Spinal cord (tissue), 10 donors: ENCODE measurements at places on chromosomes 5 and 9. TPM values are rescaled to one million over a fixed set of nuclear protein-coding genes. Genes with fewer than 3 reads are reported as not detected.

Gene CARTPT
- 20.2 TPM for polyA plus RNA-seq

Gene IL5
- 0.86 TPM for polyA plus RNA-seq

Gene SPINK4
- polyA plus RNA-seq: not detected

Gene UGT3A2
- polyA plus RNA-seq: 0.55 TPM

Gene C9orf50
- polyA plus RNA-seq: 0.60 TPM

Gene TMEM232
- 11.3 TPM for polyA plus RNA-seq

Gene OBP2A
- not detected for polyA plus RNA-seq

Gene LHX2
- polyA plus RNA-seq: 1.00 TPM

Gene FGF10
- 3.0 TPM for polyA plus RNA-seq

Gene SLC1A3
- 473 TPM for polyA plus RNA-seq

Gene GPR21
- 1.2 TPM for polyA plus RNA-seq

Gene FAM169A
- polyA plus RNA-seq: 20.1 TPM

Gene AGXT2
- polyA plus RNA-seq: not detected

Gene DCP2
- polyA plus RNA-seq: 17.8 TPM

Gene MYO10
- 49.1 TPM for polyA plus RNA-seq

Gene STPG3
- polyA plus RNA-seq: 0.68 TPM

GRCh38 chr5:96743065-96743768, 64.5 kb downstream of the ERAP1 start:
- peaks cover 10% of the 10 kb centered on the region for H3K36me3 ChIP-seq
- no peak for DNase-seq
- H3K27me3 ChIP-seq: no peaks in the 10 kb centered on the region
- H3K27ac ChIP-seq: no peak overlapping the region
- H3K4me1 ChIP-seq: no peaks in the 10 kb centered on the region
- no peak overlapping the region for H3K4me3 ChIP-seq

- H3K36me3 ChIP-seq: no peaks in the 10 kb centered on the region
- DNase-seq: no peak
- no peaks in the 10 kb centered on the region for H3K27me3 ChIP-seq
- no peak overlapping the region for H3K4me3 ChIP-seq
- H3K4me1 ChIP-seq: peaks cover 3% of the 10 kb centered on the region
These were observed 14.2 kb upstream of the SERINC5 start for GRCh38 chr5:80269991-80270438.

DNA sequence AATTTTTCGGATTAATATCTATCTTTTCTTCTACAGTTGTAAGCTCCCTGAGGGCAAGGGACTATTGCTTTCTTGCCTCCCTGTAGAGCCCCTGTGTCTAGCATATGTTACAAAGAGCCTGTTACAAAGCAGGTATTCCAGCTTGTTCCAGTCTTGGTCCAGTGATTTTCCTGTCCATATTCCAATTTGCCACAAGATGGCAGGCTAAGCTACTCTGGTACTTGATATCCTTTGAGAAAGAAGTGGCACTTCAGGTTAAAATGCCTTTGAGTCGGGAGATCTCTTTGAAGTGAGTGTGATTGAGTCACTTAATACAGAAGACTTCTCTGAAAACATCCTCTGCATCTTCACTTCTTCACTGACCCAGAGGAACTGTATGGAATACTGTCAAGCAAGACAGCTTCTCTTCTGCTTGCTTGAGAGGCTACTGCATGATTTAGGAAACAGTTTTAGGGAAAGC, 24.5 kb downstream of the CAVIN4 start:
- no peak overlapping the region for H3K4me3 ChIP-seq
- peaks cover 12% of the 10 kb centered on the region for H3K4me1 ChIP-seq
- peak; percentile 58 for DNase-seq
- no peak overlapping the region for H3K27ac ChIP-seq
- no peaks in the 10 kb centered on the region for H3K27me3 ChIP-seq

GRCh38 chr9:121294151-121294743, 26.3 kb downstream of the GSN start:
- H3K27me3 ChIP-seq: peaks cover 2% of the 10 kb centered on the region
- peaks cover 52% of the 10 kb centered on the region for H3K4me1 ChIP-seq
- H3K27ac ChIP-seq: peak overlapping the region; percentile 69

DNA sequence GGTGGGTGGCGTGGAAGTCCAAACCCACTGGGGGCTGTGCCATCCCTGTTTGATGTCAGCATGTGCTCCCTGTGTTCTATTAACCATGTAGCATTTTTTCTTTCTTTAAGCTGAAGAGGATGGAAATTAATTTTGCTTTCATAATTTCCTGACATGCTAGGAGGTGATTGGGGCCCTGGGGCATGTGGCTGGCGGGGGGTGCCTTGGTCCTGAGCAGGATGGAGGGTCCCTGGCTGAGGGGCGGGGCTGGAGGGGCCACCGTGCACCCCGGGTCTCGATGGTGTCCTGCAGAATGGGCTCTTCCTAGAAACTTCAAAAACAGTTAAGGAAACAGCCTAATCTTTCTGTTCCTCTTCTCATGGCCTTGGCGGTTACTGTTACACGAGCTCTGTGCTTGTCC, 69.3 kb upstream of the IRX4 start:
- no peaks in the 10 kb centered on the region for H3K4me1 ChIP-seq
- H3K27me3 ChIP-seq: peaks cover 4% of the 10 kb centered on the region
- DNase-seq: no peak

- no peak for DNase-seq
- no peak overlapping the region for H3K27ac ChIP-seq
- H3K27me3 ChIP-seq: no peaks in the 10 kb centered on the region
- no peak overlapping the region for H3K4me3 ChIP-seq
These were observed 77.8 kb downstream of the TENT4A start for GRCh38 chr5:6791031-6791430.

DNA sequence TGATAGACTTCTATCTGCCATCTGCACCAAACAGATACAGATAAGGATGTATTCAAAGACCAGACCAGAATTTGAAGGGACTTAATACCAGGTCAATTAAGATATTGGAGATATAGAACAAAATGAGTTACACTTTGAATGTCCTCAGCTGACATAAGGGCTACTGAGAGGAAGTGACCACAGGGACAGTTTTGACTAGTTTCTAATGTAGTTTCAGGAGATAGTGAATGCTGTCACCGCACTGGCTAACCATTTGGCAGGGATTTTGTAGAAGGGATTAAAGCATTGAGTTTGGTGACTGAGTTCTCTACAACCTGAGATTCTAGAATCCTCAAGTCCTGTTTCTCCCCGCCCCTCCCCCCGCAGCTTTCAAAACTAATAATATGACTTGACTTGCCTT, 22.7 kb downstream of the CCNH start:
- no peaks in the 10 kb centered on the region for H3K4me1 ChIP-seq
- H3K27me3 ChIP-seq: no peaks in the 10 kb centered on the region
- H3K27ac ChIP-seq: no peak overlapping the region
- peaks cover 7% of the 10 kb centered on the region for H3K36me3 ChIP-seq
- no peak overlapping the region for H3K4me3 ChIP-seq

- no peak overlapping the region for H3K4me3 ChIP-seq
- no peaks in the 10 kb centered on the region for H3K27me3 ChIP-seq
- H3K4me1 ChIP-seq: peaks cover 17% of the 10 kb centered on the region
- H3K36me3 ChIP-seq: no peaks in the 10 kb centered on the region
- H3K27ac ChIP-seq: no peak overlapping the region
These were observed 301.3 kb downstream of the CSNK1G3 start for GRCh38 chr5:123813264-123813663.

GRCh38 chr5:86838083-86838482, 220.3 kb downstream of the COX7C start:
- DNase-seq: no peak
- H3K36me3 ChIP-seq: no peaks in the 10 kb centered on the region
- no peaks in the 10 kb centered on the region for H3K4me1 ChIP-seq
- no peak overlapping the region for H3K4me3 ChIP-seq
- no peak overlapping the region for H3K27ac ChIP-seq

DNA sequence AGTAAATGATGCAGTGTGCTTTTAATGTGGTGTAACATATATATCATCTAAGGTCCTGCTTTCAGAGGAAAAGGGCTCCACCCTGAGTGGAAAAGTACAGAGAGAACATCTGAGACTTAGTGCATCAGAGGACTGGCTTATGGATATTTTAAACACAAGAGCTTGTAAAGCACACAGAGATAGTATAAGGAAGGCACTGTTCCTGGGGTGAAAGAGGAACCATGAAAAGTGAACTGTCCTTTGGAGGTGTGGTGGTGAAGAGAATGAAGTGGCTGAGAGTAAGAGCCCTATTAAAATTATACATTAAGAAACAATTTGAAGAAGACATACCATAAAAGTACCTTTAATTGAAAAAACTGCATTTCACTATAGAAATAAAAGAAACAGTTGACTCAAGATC, 68.9 kb downstream of the CSF2 start:
- no peak overlapping the region for H3K27ac ChIP-seq
- H3K27me3 ChIP-seq: no peaks in the 10 kb centered on the region
- no peaks in the 10 kb centered on the region for H3K36me3 ChIP-seq
- H3K4me1 ChIP-seq: no peaks in the 10 kb centered on the region
- H3K4me3 ChIP-seq: no peak overlapping the region

- no peaks in the 10 kb centered on the region for H3K4me1 ChIP-seq
- DNase-seq: no peak
- H3K27ac ChIP-seq: no peak overlapping the region
- H3K27me3 ChIP-seq: no peaks in the 10 kb centered on the region
These were observed 807.9 kb upstream of the NUDT12 start for GRCh38 chr5:104370523-104370922.

DNA sequence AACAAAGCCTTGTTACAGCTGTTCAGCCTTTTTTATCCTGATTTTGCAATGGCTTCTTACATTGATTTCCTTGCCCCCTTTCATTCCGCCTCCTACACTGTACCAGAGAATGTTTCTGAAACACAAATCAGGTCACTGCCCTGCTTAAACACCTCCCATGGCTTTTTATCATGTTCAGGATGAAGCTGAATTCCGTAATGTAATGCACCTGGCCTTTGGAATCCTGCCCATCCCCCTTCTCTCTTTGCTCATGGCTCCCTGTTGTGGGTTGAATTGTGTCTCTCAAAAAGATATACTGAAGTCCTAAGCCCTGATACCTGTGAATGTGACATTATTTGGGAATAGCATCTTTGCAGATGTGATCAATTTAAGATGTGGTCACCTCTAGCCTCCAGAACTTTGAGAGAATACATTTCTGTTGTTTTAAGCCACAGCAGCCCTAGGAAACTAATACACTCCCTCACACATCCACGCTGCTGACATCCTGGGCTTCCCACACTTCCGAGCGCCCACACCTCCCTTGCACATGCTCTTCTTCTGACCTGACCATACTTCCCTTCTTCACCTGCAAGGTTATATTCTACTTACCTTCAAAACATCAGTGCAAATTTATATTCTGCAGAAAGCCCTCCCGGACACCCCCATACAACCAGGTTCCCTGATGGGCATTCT, 101.2 kb downstream of the DNAH5 start:
- no peaks in the 10 kb centered on the region for H3K36me3 ChIP-seq
- H3K4me1 ChIP-seq: no peaks in the 10 kb centered on the region
- no peak overlapping the region for H3K4me3 ChIP-seq
- H3K27me3 ChIP-seq: no peaks in the 10 kb centered on the region
- H3K27ac ChIP-seq: no peak overlapping the region
- no peak for DNase-seq

DNA sequence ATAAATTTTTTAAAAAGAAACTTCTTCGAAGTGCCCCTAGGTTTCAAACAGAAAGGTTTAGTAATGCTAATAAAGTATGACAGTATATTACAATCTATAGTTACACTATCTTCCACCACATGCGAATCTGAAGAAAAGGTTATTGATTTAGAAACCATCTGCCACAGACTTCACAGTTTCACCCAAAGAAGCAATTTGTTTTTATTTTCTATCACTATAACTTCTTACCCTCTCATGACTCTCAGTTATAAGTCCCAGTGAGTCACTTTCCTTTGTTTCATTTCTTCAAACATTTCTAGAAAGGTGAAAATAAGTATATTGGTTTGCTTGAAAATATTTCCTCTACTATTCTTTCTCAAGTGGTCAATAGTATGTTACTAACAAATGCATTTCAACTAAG, 93.6 kb downstream of the MCTP1 start:
- no peak overlapping the region for H3K27ac ChIP-seq
- H3K36me3 ChIP-seq: no peaks in the 10 kb centered on the region
- H3K27me3 ChIP-seq: no peaks in the 10 kb centered on the region
- no peaks in the 10 kb centered on the region for H3K4me1 ChIP-seq
- H3K4me3 ChIP-seq: no peak overlapping the region
- no peak for DNase-seq

- H3K4me3 ChIP-seq: no peak overlapping the region
- H3K4me1 ChIP-seq: no peaks in the 10 kb centered on the region
- DNase-seq: no peak
- H3K27me3 ChIP-seq: no peaks in the 10 kb centered on the region
- no peak overlapping the region for H3K27ac ChIP-seq
- H3K36me3 ChIP-seq: no peaks in the 10 kb centered on the region
These were observed 213.6 kb downstream of the GRIA1 start for GRCh38 chr5:153704110-153704509.

- H3K4me1 ChIP-seq: no peaks in the 10 kb centered on the region
- H3K36me3 ChIP-seq: no peaks in the 10 kb centered on the region
- H3K27me3 ChIP-seq: no peaks in the 10 kb centered on the region
- H3K4me3 ChIP-seq: no peak overlapping the region
These were observed 219.1 kb downstream of the NDUFS4 start for GRCh38 chr5:53779541-53779981.

DNA sequence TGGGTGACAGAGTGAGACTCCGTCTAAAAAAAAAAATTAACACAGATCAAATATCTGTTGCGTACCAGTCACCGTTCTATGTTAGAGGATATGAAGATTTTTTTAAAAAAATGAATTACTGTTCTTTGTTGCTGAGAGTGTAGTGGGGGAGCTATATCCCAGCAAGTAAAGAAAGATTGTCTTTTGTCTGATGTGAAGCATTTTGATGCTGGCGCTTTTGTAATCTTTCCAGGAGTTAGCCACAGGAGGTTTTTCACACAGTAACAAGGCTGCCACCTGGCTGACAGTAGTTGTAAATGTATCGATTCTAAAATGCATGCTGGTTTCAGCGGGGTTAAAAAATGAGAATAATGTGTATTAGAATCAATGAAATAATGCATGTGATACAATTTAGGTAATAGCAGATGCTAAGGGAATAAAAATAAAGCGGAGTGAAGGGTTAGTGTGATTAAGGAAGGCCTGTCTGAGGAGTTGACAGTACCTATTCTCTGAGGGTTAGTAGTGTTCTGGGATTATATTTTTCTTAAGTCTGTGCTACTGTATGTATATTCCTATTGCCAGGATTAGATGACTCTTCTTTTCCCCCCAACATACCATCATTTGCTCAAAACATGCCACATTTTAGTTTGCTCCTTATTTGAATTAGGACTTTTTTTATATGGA, 3.4 kb downstream of the LMNB1 start:
- DNase-seq: peak; percentile 35
- no peaks in the 10 kb centered on the region for H3K27me3 ChIP-seq
- H3K36me3 ChIP-seq: no peaks in the 10 kb centered on the region
- peaks cover 12% of the 10 kb centered on the region for H3K4me1 ChIP-seq
- no peak overlapping the region for H3K27ac ChIP-seq

DNA sequence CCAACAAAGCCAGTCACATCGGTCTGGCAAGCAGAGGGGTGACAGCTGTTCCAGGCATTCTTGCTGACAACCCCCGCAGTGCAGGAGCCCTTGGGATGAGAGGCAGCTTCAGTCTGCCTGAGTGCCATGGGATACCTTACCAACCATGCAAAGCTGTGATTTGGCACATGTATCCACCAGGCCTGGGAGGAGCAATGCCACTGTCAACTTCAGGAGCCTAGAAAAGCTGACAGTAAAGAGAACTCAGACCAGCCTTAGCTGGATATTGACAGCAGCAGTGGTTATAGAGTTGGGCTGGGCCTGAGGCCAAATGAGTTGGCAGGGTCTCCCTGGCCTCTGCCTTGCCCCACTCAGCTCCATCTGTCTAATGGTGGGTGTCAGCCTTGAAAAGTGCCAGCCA, 10.1 kb upstream of the PLPPR1 start:
- no peaks in the 10 kb centered on the region for H3K36me3 ChIP-seq
- DNase-seq: peak; percentile 91
- H3K27ac ChIP-seq: no peak overlapping the region
- H3K4me3 ChIP-seq: no peak overlapping the region
